ENCODE measurements at places on chromosomes 1 and 21.
A peak's percentile ranks its signal among the peaks of the same experiment; 100 is the strongest.

- DNase-seq, result no peak
Measured at GRCh38 chr21:45378258-45378966, 26.6 kb upstream of the COL18A1 start.

GRCh38 chr1:15272009-15272781 is 25.2 kb downstream of the FHAD1 start:
- DNase-seq, result peak; percentile 34

DNA sequence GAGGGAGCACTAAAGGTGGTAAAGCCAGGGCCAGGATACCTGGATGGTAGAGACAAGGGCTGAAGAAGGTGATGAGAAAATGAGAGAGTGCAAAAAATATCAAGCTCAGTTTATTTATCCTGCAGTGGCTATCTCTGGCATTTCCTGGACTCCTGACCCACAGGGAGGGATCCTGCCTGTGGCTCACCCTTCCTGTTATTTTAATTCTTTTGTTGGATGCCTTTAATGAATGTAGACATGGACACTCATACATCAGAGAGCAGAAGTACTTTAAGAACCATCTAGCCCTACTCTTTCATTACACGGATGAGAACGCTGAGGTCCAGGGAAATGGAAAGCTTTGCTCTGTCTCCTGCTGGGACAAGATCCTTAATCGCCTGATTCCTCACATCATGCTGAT is 20.6 kb downstream of the JUN start:
- DNase-seq, result no peak

- no peak for DNase-seq
Measured at GRCh38 chr1:47951026-47951425, 46.2 kb downstream of the TRABD2B start.

DNA sequence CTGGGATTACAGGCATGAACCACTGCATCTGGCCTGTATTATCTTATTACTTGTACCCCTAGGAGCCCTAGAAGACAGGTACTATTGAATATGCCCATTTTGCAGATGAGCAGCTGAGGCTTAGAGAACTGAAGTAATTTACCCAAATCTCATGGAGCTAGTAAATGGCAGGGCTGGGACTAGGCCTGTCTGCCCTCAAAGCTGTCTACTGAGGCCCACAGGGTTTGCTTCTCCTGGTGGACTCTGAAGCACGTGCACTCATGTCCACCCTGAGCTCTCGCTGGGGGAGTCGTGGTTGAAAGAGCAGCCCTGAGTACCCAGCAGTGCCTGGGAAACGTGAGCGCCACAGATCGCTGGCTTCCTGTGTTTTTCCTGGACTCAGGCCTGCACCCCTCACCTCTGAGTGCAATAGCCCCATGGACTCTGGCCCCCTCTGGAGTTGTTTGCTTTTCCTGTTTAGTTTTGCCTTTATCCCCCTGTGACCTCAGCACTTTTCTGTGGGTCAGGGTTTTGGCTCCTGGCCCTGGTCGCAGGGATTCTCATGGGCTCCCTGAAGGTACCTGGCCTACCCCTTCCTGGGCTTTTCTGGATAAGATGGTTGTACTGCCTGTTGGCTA is 52.4 kb downstream of the ARHGEF10L start:
- DNase-seq, result no peak

GRCh38 chr1:206497363-206497762 is 10.0 kb upstream of the RASSF5 start:
- DNase-seq, result no peak

GRCh38 chr21:36159356-36159921 is 2.8 kb downstream of the DOP1B start:
- DNase-seq, result no peak

- no peak for DNase-seq
Measured at GRCh38 chr1:180062452-180062971, 92.2 kb upstream of the QSOX1 start.

DNA sequence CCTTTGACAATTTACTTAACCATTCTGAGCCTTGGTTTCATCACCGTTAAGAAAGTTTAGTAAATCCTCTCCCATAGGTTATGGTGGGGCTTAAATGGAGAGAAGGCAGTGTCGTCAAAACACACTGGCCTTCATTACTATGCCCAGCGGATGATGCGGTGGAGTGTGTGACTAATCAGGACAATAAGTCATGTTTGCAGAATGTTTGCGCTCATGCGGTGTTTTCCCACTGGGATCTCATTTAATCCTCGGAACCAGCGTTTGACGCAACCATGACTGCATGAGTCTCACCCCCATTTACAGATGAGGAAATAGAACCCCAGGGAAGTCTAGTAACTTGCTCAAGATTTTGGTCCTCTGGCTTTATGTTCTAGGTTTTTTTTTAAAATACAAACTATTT is 17.5 kb downstream of the SLC26A9 start:
- no peak for DNase-seq

GRCh38 chr1:86421601-86422280 is 2.2 kb upstream of the CLCA2 start:
- no peak for DNase-seq

DNA sequence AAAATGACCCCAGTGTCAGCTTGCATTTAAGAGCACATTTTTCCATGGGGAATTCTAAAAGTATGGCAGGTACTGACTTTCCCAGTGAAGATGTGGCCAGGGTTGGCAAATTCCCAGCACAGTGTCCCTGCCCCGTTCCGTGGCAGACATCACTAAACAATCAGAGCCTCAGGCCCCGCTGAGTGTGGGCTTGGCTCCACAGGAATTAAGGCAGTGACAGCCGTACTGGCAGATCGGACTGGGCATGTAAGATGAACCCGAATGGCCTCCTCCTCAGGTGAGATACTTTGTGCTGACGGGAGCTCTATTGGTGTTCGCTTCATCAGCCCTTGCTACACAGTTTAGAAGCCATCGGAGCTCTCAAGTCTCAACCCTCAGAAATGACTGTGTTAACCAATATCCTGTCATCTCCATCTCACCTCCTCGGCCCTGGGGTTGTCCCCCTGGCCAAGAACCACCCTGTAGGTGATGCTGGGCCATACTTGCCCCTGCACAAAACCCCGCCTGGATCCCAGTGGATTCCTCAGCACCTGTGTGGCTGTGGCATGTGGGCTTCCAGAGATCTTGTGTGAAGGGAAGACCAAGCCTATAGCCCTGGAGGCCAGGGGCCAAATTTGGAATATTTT is 29.0 kb upstream of the ABCG1 start:
- no peak for DNase-seq

DNA sequence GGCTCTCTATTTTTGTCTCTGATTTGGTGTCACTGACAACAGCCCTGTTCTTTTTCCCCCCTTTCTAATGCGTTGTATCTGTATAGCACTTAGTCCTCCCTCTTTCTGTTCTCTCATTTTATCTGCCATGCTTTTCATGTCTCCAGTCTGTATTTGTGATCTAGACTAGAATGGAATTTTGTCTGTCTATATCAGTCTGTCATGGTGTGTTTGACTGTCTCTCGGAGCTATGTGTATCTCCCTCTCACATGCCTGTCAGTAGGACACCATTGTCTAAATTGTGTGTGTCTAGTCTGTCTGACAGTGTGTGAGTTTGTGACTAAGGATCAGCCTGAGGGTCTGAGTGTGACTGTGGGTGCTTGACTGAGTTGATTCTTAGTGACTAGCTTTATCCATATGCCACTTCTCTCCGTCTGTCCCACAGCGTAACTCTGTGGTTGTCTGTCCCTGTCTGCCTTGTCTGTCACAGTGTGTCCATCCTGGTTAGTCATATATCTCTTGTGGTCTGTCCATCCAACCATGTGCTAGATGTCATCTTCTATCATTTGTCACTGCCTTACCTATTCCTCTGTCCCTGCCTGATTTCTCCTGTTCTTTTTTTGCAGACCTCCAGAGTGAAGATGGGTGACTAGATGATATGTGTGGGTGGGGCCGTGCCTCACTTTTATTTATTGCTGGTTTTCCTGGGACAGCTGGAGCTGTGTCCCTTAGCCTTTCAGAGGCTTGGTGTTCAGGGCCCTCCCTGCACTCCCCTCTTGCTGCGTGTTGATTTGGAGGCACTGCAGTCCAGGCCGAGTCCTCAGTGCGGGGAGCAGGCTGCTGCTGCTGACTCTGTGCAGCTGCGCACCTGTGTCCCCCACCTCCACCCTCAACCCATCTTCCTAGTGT is 1.4 kb upstream of the B4GALT2 start:
- DNase-seq, result no peak

DNA sequence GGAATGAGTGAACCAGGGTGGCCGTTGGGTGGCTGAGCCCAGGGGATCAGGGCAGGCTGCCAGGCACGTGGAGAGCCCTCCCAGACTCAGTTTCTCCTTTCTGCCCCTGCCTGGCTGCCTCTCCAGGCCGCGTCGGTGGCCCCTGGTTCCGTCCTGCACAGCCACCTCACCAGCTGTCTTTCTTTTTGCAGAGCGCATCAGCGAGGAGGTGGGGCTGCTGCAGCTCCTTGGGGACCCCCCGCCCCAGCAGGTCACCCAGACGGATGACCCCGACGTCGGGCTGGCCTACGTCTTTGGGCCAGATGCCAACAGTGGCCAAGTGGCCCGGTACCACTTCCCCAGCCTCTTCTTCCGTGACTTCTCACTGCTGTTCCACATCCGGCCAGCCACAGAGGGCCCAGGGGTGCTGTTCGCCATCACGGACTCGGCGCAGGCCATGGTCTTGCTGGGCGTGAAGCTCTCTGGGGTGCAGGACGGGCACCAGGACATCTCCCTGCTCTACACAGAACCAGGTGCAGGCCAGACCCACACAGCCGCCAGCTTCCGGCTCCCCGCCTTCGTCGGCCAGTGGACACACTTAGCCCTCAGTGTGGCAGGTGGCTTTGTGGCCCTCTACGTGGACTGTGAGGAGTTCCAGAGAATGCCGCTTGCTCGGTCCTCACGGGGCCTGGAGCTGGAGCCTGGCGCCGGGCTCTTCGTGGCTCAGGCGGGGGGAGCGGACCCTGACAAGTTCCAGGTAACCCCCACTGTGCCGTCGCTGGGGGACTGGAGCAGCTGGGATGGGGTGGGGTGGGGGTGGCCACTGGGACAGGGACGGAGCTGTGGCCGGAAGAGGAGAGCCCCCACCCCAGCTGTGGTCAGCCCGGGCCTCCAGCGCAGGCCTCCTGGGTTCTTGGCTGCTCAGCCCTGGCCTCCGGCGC is 63.3 kb downstream of the COL18A1 start:
- DNase-seq, result no peak

GRCh38 chr1:195195423-195196057 is 1412.7 kb downstream of the KCNT2 start:
- DNase-seq, result no peak

- peak; percentile 46 for DNase-seq
Measured at GRCh38 chr21:25790122-25790877, 55.5 kb downstream of the GABPA start.

GRCh38 chr1:86296305-86297205 is 99.6 kb downstream of the ODF2L start:
- no peak for DNase-seq

DNA sequence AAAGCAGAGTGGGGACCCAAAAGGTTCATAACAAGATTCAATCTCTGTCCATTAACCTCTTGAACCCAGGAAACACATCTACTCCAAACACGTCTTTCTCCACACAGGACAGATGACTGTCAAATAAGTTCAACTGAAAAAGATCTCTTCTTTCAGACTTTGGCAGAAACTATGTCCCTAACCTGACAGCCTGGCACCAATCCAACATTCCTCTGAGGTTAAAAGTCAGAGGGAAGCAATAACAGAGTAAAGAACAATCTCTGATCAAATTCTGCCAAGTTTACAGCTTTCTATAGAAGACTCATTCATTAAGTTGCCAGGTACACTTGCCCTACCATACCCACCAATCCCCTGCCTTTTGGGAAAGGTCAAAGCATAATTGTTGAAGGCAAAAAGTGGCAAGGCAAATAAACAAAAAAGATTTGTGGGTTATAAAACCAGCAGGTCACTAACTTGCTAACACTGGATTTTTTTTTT is 31.9 kb downstream of the OTUD7B start:
- no peak for DNase-seq

DNA sequence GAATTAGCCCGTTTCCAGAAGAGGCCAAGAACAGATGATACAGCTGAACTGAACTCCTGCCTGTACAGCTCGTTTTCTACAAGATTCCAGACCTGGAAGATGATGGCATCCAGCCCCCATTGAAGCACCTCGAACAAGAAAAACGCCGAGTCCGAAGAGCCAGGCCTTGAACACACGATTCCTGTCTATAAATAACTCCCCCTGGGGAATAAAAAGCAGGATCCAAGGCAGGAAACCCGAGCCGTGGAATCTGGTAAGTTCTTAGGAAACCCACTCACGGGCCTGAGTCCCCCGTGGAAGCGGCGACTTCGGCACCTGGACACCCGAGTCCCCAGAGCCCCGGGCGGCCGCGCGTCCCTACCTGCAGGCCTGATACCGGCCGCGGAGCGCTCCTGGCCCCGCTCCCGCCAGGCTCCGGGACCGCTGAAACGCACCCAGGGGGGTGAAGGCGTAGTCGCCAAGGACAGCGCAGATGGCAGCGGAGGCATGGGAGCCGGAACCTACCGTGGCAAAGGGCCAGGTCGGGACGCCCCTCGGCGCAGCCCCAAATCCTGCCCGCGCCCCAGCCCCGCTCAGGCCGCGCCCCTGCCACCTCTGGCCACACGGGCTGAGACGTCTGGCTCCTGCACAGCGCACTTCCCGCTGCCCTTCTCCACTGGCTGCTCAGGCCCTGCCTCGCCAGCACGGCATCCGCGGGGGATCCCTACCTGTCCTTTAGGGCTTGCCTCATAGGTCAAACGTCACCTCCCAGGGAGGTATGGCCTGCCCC is 14.0 kb upstream of the HLCS start:
- no peak for DNase-seq

DNA sequence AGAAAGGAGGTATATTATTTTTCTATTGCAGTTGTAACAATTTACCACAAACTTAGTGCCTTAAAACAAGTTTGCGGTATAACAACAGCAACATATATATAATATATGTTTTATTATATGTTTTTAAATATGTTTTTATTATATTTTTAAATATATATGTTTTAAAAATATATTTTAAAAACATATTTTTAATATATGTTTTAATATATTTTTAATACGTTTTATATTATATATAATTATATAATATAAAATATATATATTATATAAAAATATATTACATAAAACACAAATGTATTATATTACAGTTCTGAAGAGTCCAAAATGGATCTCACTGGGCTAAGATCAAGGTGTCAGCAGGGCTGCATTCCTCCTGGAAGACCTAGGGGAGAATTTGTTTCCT is 27.5 kb upstream of the FNBP1L start:
- no peak for DNase-seq

- DNase-seq, result no peak
Measured at GRCh38 chr1:226425431-226426031, 17.6 kb upstream of the PARP1 start.

DNA sequence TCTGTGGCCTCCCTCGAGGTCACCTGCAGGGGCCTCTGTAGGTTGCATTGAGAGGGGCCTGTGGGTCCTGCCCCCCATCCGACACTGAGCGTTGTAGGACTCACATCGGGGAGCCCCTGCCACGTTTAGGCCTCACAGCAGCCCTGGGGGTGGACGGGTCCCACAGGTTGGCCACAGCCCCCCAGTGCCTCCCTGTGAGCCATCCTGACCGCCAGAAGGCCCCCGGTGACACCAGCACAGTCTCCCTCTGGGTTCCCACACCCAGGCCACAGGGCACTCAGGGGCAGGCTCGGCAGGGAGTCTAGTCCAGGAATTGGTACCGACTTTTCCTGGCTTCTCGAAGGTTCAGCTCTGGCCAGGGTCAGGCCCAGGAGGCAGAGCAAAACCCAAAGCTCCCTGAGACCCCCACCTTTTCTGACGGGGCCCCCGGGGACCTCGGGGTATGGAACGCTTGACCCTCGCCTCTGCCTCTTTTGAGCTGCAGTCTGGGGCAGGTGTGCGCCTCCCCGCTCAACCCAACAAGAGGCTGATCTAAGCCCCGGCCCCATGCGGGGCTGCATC is 13.9 kb upstream of the POFUT2 start:
- no peak for DNase-seq
